AG20443 (cell line): ENCODE measurements at places on chromosomes 7 and 10.

DNA sequence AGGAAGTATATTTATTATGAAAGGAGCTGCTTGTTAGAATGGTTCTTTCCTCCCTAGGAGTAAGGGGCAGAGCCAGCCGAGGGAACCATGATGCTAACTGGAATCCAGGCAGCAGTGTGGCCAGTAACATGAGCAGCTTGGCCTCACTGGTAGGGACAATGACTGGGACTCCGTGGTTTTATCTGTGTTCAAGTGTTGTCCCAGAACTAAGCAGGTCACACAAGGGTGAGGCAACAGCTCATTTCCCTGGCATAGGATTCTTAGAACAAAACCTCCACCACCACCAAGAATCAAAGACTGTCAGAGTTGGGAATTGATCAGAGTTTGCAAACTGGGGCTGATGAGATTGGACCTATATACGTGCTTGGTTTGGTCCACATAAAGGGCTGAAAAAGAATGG is 138.9 kb upstream of the COBL start:
- no peak for DNase-seq

- DNase-seq: no peak
These were observed 28.5 kb downstream of the ZMIZ1 start for GRCh38 chr10:79097021-79097872.

GRCh38 chr7:127644484-127644883 is 7.5 kb upstream of the SND1 start:
- DNase-seq: no peak

DNA sequence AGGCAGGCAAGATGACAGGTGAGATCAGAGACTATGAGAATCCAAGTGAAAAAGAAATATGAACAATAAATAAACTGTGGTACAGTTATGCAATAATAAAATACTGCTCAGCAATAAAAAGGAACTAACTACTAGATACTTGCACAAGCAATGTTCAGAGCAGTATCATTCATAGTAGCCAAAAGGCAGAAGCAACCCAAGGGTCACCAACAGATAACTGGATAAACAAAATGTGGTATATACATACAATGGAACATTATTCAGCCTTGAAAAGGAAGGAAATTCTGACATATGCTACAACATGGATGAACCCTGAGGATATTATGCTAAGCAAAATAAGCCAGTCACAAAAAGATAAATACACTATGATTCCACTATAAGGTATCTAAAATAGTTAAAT is 76.9 kb upstream of the KCNIP2 start:
- DNase-seq: no peak

DNA sequence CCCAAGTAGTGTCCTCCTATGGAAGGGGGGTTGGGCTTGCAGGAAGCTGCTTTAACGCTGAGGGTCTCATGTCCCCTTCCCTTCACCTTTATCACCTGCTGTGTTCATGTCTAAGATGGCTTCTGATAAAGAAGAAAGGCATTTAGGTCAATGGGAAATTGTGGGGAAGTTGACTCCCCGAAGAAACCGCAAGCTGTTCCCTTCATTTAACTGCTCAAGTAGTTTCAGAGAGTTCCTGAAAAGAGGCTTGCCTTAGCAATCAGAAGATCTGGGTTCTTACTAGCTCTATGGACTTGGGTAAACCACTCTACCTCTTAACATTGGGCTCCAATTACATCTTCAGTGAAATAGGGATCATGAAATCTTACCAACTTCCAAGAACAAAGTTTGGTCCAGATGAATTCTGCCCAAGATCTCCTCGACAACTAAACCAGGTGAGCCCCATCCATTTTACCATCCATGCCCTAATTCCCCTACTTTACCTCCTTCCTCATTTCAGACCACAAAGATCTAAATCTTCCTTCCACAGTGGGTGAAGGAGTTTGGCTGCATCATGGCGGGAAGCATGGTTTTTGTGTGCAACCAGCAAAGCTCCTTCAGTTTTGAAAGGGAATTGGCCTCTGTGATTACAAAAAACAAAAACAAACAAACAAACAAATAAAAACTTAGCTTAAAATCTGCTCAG is 30.4 kb upstream of the UCN3 start:
- no peak for DNase-seq

DNA sequence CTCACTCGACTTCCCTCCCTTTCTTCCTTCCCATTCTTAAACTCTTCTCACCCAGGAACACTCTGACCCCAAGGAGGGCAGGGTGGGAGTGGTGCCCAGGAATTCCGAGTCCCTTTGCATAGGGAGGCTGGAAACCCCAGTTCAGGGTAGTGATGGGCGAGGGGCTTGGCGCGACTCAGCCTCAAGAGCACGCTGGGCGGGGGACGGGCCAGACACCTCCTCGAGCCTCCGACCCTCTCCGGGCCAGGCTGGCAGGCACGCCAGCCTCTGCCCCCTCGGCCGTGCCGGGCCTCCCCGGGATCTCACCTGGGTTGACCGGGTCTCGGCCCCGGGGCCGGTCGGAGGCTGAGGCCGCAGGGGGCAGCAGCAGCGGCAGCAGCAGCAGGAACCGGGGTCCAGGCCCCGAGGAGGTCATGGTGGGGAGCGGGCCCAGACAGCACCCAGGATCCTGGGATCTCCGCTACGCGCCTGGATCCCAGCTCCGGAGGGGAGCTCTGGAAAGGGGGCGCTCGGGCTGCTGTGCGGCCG is 457 bp downstream of the PLOD3 start:
- DNase-seq: no peak

DNA sequence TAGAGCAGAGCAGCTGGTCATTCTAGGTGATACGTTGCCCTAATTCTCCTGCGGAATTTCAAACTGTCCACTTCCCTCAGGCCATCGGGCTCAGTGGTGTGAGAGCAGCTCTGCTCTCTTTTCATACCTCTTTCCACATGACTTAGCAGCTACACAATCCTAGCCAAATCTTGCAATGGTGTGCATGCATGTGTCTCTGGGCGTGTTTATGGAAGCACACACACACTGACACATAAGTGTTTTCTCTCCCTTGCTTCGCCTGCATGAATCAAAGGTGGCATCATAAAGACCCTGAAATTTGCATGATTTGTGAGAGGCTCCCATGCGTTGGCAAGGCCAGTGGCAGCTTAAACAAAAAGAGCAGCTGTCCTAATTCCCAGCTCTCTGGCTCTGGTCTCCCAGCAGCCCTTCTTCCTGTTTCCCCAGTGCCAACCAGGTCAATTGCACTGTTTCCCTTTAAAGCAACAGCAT is 1189.5 kb downstream of the GATA3 start:
- DNase-seq: no peak

DNA sequence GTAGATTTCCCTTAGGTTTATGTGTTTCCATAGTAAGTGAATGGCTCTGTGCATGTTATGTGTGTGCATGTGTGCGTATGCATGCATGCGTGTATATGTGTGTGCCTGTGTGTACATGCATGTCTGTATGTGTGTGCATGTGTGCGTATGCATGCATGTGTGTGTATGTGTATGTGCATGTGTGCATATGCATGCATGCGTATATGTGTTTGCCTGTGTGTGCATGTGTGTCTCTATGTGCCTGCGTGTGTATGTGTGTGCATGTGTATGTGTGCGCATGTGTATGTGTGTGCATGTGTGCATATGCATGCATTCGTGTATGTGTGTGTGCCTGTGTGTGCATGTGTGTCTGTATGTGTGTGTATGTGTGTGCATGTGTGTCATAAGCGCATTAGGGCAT is 98.8 kb upstream of the AGBL3 start:
- DNase-seq: no peak

DNA sequence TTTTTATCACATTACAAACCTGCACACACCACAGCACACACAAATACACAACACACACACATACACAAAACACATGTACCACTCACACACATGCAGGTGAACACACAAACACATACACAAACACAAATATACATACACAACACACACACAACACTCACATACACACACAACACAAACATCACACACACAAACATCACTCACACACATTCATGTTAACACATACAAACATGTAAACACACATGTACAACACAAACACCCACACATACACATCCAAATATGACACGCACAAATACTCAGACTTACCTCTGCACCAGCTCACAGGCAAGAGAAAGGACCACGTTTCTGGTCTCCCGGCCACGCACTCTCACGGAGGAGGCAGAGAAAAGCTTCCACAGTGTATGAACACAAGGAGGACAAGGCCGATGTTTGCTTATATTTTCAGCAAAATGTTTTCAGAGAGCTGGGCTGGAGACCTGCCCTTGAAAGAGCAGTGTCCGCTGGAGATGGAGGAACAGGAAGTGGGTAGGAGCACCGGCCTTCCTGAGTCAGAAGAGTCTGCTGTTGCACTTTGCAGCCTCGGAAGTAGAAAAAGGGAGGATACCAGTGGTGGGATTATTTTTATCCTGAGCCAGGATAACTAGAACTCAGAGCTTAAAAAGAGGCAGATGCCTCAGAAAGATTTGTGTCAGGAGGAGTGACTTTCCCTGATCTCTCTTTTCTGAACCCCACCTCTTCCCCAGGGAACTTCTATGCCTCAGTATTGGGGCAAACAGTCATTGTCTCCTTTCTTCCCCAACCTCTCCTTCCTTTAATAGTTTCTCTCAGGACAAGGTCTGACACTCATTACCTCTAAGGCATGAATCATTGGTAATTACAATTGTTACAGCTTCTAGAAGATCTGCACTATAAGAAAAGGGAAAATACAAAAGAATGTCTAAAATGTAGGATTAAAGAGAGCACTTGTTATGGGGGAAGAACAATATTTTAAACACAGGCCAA is at the start of gene GIMAP6:
Gene GIMAP6, minus strand, starts transcription at position 520 of the 999 bp plus-strand sequence. CDS start 2,243 bp downstream, outside the sequence.
- DNase-seq: no peak

GRCh38 chr10:7525314-7526016 is 114.6 kb upstream of the SFMBT2 start:
- peak; percentile 77 for DNase-seq

DNA sequence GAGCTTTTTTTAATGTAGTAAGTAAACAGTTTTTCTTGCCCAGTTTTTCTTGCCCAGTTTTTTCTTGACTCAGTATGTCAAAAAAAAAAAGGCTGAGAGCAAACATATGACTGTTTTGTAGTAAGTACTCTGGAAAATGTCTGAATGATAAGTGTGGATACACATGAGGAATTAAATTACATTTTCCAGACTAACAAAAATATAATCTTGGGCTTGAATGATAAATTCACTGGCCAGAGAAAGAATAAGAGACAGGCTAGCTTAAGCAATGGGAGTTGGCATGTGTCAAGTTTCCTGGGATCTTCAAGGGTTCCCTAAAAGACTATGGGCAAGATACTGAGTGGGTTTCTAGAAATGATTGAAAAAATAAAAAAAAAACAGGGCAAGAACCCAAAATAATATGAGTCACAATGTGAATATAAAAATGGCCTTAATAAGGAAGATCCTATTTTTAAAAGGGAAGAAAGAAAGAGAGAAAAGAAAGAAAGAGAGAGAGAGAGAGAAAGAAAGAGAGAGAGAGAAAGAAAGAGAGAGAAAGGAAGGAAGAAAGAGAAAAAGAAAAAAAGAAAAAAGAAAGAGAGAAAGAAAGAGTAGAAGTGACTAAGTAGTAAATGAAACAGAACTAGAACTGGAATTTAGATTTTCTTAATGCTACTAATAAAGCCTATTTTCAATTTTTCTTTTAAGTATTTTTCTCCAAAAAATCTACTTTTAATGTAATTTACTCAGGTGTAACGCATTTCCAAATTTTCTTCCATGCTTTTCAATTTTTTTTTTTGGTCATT is 60.2 kb downstream of the TFPI2 start:
- DNase-seq: no peak

- DNase-seq: no peak
These were observed 236.8 kb upstream of the AOAH start for GRCh38 chr7:36961097-36961496.

- DNase-seq: no peak
These were observed 74.2 kb downstream of the ZRANB1 start for GRCh38 chr10:125016123-125016522.

GRCh38 chr10:78260141-78260540 is 226.5 kb downstream of the RPS24 start:
- no peak for DNase-seq

DNA sequence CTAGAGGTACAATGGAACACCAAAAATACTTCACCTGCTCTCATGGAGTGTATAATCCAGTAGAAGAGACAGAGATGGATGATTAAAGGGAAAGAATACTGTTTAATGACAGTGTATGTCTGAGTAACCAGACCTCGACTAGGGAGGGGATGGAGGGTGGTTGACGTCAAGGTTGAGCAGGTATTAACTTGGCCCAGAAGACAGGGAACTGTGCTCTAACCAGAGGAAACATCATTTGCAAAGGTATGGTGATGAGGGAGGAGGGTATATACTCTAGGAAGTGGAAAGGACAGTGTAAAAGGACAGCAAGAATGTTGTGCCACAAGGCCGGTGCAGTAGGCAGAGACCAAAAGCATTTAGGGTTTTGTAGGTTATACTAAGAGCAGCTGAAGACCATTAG is 2.9 kb downstream of the MIOS start:
- no peak for DNase-seq

GRCh38 chr10:130359711-130360110 is 223.5 kb downstream of the GLRX3 start:
- no peak for DNase-seq

DNA sequence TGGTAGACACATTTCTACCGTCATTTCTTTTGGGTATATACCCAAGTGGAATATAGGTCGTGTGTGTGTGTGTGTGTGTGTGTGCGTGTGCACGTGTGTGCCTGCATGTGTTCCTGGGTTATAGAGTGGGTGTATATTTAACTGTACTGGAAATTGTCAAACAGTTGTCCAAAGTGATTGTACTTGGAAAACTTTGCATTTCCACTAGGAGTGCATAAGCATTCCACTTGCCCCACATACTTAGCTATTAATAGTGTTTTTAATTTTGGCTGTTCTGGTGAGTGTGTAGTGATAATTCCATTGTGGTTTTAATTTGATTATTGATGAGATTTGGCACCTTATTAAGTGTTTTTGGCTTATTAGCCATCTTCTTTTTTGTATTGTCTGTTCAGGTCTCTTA is 25.9 kb downstream of the TRUB1 start:
- DNase-seq: no peak

- DNase-seq: peak; percentile 1
These were observed 421.6 kb downstream of the PAXIP1 start for GRCh38 chr7:154581251-154581890.

GRCh38 chr10:7250236-7250635 is 160.6 kb downstream of the SFMBT2 start:
- DNase-seq: no peak

GRCh38 chr7:155428171-155428834 is 29.6 kb upstream of the EN2 start:
- DNase-seq: no peak

- no peak for DNase-seq
These were observed 88.8 kb downstream of the NOD1 start for GRCh38 chr7:30389791-30390190.
